Psoas muscle (tissue), 8 donors: ENCODE measurements at places on chromosomes 13 and 19. TPM values are rescaled to one million over a fixed set of nuclear protein-coding genes. Genes with fewer than 3 reads are reported as not detected.

MPND gene
- 16.4 TPM for total RNA-seq

FXYD7 gene
- 0.65 TPM for total RNA-seq

KCNN4 gene
- 0.50 TPM for total RNA-seq

POU4F1 gene
- total RNA-seq, result 0.77 TPM
